ENCODE measurements at places on chromosomes 16 and 17.

DNA sequence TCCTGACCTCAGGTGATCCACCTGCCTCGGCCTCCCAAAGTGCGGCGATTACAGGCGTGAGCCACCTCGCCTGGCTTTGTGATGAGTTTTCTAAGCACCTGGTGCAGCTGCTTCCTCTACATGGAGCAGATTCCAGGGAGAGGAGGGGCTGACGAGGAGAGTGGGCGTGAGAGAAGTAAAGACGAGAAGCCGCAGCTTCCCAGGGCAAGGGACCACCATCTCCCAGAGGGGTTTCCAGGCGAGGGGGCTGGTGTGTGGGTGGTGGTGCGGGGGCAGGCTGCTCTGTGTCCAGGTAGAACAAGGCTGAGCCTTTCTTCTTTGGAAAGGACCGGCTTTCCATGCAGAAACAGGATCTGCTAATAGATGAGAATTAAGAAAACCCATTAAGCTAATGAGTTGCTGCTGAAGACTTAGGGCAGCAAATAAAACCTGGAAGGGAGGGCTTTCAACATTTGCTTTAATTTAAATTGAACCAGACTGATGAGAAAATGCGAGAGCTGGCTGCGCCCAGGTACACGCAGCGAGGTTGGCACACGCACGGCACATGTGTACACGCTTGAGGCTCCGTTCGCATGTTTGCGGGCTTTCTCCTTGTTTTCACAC is 236.7 kb downstream of the RBFOX3 start:
- DNase-seq: no peak

GRCh38 chr16:19105891-19106624 is 7.7 kb upstream of the ITPRIPL2 start:
- DNase-seq: no peak

GRCh38 chr16:81891736-81892364 is 112.8 kb downstream of the PLCG2 start:
- DNase-seq: no peak

DNA sequence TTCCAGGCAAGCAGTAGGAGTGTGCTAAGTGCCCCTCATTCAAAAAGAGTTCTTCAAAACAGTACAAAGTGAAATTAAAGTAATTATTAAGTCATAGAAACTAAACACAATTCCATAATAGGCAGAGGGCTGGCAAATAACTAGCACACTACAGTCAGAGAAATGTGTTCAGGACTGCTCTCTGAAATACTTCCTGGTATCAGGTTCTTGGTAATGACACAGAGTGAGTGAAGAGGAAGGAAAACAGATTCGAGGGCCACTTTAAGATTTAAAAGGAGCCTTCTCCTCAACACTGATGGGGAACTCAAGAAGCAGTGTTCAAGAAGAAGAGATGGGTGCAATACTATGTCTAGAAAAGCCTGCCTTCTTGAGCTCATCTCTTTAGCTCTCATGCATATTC is 139.2 kb downstream of the TOX3 start:
- DNase-seq: no peak

DNA sequence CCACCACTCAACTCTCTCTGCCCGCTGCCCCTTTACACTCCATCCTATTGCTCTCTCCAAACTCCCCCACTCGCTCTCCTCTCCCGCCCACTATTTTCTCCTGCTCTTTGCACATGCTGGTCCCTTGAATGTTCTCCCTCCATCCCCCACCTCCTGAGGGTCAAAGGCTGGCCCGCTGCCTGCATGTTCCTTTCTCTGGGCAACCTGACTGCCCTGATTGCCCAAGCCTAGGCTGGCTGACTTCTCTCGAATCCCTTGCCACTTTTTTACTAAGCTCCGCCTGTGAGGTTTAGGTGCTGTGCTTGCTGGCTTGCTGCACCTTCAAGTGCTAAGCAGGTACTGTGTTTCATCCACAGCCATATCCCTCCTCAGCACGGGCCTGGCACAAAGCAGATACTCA is 2.7 kb downstream of the EMC8 start:
- DNase-seq: no peak

- DNase-seq: no peak
These were observed 139.9 kb upstream of the HLF start for GRCh38 chr17:55124730-55125360.

DNA sequence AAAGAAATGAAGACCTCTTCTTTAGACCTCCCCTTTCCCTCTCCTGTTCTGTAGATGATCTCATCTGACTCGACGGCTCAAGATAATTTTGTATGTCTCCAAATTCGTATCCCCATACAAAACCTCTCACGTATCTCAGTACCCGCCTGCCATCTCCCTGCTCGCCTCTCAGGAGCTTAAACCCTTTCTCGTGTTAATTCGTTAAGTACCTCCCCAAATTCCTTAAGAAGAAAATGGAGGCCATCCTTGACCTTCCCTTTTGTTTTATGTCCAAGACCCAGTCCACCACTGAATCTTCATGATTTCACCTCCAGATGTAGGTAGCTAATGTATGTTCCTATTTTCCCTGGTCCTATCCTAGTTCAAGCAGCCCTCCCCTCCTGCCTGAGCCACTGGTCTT is 41.6 kb downstream of the OR3A1 start:
- DNase-seq: no peak

Measured in SJCRH30 (cell line).